A549 treated with CORT108297 at 1 μM for 4 hours (cell line): ENCODE measurements at places on chromosomes 7 and 10. TPM values are rescaled to one million over a fixed set of nuclear protein-coding genes. Genes with fewer than 3 reads are reported as not detected.

Gene SPDYE6
- not detected in 5 replicates for total RNA-seq

Gene NRP1
- 65.7 to 105 TPM (median 89.0 TPM) in 5 replicates for total RNA-seq

Gene LZTS2
- total RNA-seq: 28.6 to 49.6 TPM (median 44.5 TPM) in 5 replicates

Gene TAS2R39
- not detected in 5 replicates for total RNA-seq

Gene TCERG1L
- total RNA-seq: not detected in 5 replicates

Gene PLCE1
- 4.3 to 5.8 TPM (median 5.2 TPM) in 5 replicates for total RNA-seq

Gene CAMK1D
- total RNA-seq: 5.7 to 7.9 TPM (median 7.1 TPM) in 5 replicates

Gene AKR1B15
- total RNA-seq: 25.5 to 34.0 TPM (median 34.0 TPM) in 5 replicates

Gene IQUB
- total RNA-seq: 0.05 to 0.09 TPM (median 0.05 TPM) in 5 replicates

Gene OR9A2
- total RNA-seq: not detected in 5 replicates

Gene MEOX2
- total RNA-seq: not detected in 5 replicates

Gene NPSR1
- total RNA-seq: not detected in 5 replicates

Gene WEE2
- 0.03 TPM in 1 of 5 replicates, not detected in the others for total RNA-seq

Gene NKX1-2
- total RNA-seq: 0.02 to 0.10 TPM in 2 of 5 replicates, not detected in the others

Gene COL26A1
- total RNA-seq: 0.32 to 0.58 TPM (median 0.49 TPM) in 5 replicates

Gene SPDYE2B
- not detected in 5 replicates for total RNA-seq

Gene SRI
- total RNA-seq: 111 to 138 TPM (median 127 TPM) in 5 replicates
